Type B pancreatic cell (in vitro differentiated cells): ENCODE measurements at places on chromosomes 1 and 21.

DNA sequence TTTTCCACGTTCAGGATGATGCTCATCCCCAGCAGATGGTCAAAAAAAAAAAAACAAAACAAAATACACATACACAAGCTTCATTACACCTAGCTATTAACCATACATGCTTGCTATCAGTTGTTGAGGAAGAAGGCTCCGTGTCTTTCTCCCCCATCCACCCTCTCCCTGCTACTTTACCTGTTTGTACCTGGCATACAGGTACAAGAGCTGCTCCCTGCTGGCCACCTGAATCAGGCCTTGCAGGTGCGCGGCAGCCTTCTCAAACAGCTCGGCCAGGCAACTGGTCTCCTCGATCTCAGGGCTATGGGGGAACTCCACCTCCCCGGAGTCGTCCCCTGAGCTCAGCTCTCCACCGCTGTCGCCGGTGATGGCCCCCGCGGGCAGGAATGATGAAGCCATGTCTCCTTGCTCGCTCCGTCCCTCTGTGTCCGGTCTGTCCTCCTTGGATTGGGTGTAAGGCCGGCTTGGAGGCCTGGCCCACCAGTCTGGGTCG lies 464 bp downstream of the ACBD6 start:
- no peaks in the 10 kb centered on the region for H3K27me3 ChIP-seq
- peaks cover 12% of the 10 kb centered on the region for H3K36me3 ChIP-seq
- peak overlapping the region; percentile 96 for H3K4me3 ChIP-seq
- H3K27ac ChIP-seq: peak overlapping the region; percentile 91
- H3K4me1 ChIP-seq: peaks cover 32% of the 10 kb centered on the region

DNA sequence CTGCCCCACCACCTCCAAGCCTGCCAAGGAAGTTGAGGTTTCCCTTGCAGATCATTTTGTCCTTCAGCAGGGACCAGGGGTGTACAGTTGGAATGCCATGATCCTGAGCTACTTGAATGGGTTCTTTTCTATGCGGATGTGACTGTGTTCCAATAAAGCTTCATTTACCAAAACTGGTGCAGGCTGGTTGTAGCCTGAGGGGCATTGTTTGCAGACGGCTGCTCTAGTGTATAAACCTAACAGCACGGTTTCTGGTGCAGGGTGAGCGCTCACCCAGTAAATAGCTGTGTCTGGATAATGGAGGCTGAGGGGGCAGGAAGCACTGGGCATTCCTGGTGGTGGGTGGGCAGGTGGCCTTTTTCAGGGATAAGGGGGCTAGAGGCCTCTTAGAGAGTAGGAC lies 72.7 kb upstream of the ACTL8 start:
- peaks cover 23% of the 10 kb centered on the region for H3K4me1 ChIP-seq
- no peak overlapping the region for H3K27ac ChIP-seq
- no peak overlapping the region for H3K4me3 ChIP-seq
- H3K36me3 ChIP-seq: peaks cover 7% of the 10 kb centered on the region
- H3K27me3 ChIP-seq: no peaks in the 10 kb centered on the region

DNA sequence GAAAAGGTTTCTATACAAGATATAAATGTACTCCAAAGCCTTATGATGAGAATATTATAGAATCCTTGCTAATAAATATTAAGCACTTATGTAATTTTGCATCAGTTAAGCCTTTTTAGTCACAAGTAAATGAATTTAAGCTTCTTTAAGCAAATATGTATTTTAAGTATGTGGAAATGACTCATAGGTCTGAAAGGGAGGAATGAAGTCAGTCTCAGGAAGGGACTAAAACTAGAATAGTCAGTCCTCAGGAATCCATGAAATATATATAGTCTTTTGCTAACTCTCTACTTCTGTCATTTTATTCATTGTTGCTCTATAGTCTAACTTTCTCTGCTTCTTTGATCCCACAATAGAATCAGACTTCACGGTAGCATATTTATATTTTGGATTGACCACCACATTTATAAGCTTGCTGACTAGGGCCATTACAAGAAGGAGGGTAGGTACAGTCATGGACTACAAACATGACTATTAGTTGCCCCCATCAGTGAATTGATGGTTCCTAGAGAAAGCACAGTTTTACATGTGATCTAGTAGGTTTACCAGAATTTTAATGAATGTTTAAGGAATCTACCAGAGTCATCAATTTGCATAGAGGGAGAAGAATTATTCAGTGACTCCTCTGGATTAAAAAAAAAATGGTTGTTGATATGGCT lies 20.2 kb upstream of the RABGGTB start:
- no peak for DNase-seq
- peaks cover 7% of the 10 kb centered on the region for H3K4me1 ChIP-seq
- no peaks in the 10 kb centered on the region for H3K27me3 ChIP-seq
- no peak overlapping the region for H3K4me3 ChIP-seq

DNA sequence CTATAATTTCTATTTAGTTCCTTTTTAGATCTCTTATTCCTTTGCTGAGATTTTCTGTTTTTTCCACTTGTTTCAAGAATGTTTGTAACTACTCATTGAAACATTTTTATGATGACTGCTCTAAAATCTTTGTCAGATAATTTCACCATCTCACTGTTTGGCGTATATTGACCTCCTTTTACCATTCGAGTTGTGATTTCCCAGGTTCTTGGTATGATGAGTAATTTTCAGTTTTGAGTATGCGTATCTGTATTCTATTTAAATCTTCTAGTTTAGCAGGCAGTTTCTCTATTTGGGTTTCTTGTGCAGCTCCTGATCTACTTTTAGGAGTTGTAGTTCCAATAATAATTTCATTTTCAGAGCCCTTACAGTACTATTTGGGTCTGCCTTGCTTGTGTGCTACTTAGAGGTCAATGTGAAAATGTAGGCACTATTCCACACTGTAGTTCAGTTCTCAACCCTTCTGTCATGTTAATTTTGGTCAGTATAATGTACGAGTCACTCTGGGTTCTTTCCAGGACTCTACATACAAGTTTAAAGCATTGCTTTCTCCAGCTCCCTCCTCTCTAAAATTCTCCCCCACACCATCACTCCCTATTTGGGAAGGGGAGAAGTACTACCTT lies 115.5 kb downstream of the ACBD6 start:
- no peaks in the 10 kb centered on the region for H3K4me1 ChIP-seq
- DNase-seq: no peak
- H3K4me3 ChIP-seq: no peak overlapping the region
- H3K36me3 ChIP-seq: peaks cover 32% of the 10 kb centered on the region
- no peaks in the 10 kb centered on the region for H3K27me3 ChIP-seq
- no peak overlapping the region for H3K27ac ChIP-seq

DNA sequence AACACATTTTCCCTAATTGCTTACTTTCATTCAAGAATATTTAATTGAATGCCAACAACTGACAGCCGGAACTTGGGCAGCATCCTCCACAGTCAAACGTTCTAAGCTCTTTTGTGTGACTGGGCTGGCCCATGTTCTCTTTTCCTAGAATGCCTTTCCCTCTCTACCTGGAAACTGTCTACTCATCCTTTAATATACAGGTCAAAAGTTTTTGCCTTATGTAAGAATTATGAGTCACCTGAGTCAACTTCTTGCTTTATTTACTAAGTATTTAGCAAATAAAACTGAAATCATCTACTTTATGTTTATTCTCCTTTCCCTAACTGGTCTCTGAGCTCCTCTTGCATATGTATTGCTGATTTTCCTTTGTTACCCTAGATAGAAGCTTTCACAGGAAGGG lies 172.2 kb downstream of the CHRM3 start:
- H3K27me3 ChIP-seq: peaks cover 5% of the 10 kb centered on the region
- H3K4me3 ChIP-seq: no peak overlapping the region
- H3K27ac ChIP-seq: no peak overlapping the region
- no peaks in the 10 kb centered on the region for H3K4me1 ChIP-seq
- DNase-seq: no peak
- no peaks in the 10 kb centered on the region for H3K36me3 ChIP-seq
